ENCODE measurements at places on chromosomes 16 and 17.
A peak's percentile ranks its signal among the peaks of the same experiment; 100 is the strongest.

- no peak for DNase-seq
Observed at GRCh38 chr17:19333132-19333440, 29.4 kb downstream of the B9D1 start.

DNA sequence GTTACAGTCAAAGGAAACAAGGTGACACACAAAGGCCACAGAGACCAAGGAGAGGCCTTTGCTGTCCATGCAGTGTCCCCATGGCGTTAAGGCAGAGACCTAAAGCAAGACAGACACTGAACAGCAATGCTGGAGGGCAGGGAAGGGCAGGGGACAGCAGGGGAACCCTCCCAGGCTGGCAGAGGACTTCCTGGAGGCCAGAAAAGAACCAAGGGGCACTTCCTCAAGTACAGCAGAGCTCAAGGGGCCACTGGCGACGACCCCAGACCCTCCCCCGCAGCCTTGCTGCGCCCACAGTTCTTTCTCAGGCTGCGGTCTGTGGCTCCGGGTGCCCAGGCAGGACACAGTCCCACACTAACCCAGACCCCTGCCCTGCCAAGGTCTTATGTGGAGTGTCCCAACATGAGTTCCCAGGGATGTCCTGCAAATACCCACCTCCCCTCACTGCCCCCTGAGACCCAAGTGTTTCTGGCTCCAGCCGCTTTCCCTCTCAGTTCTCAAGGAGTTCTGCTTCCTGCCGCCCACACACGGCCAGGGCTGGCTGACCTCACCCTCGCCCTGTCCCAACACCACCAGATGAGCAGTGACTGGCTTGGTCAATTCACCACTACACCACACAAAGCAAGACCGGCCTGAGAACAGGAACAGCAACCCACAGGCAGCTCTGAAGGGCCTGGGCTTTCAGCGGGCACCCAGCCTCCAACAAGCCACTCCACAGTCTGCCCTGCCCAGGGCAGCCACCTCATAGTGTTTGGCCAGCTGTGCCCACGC lies 4.2 kb downstream of the CLCN7 start:
- no peak for DNase-seq

- DNase-seq = no peak
Observed at GRCh38 chr17:81646869-81647600, 9.3 kb downstream of the PDE6G start.

DNA sequence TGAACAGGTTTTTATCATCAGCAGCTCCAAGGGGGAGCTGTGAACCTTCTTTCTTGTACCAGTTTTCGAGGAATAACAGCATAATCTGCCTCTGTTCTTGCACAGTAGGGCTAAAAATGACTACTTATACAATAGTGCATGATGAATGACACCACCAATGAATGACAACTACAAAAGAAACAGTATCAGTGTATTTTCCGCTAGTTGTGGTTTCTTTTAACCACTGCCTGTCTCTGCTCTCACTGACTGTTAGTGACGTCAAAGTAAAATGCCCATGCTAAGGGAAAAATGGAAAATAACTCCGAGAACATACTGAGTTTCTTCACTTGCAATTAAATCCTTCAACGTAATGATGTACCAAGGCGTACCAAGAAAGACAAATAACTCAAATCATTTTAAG lies 294.9 kb downstream of the MAP2K6 start:
- DNase-seq = no peak

- no peak for DNase-seq
Observed at GRCh38 chr16:11637320-11637719, 30.9 kb upstream of the SNN start.

DNA sequence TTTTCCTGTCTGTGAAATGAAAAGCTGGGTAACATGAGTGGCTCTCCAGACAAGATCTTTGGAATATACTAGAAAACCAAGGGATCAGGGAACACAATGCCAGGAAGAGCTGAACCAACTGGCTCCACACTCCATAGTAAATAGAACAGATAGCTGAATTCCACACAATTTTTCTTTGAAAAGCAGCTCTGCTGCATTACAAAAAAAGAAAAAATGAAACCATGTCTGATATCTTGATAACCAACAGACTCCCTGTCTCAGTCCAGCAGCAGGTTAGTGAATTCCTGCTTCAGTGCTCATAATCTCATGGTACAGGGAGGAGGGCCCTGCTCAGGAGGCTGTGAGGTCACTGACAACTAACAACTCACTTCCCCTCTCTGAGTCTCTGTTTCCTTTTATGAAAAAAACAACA lies 97.1 kb downstream of the CDH11 start:
- no peak for DNase-seq

- no peak for DNase-seq
Observed at GRCh38 chr16:87484487-87485331, 8.1 kb downstream of the ZCCHC14 start.

GRCh38 chr16:30370456-30371247 lies at the start of gene TBC1D10B:
Gene TBC1D10B (minus strand): TSS chr16:30370494. CDS start chr16:30370183, 311 bp downstream.
- peak; percentile 100 for DNase-seq

- no peak for DNase-seq
Observed at GRCh38 chr17:19686400-19687090, 29.8 kb downstream of the SLC47A2 start.

- DNase-seq = no peak
Observed at GRCh38 chr17:34098699-34099098, 156.4 kb upstream of the CCL2 start.

DNA sequence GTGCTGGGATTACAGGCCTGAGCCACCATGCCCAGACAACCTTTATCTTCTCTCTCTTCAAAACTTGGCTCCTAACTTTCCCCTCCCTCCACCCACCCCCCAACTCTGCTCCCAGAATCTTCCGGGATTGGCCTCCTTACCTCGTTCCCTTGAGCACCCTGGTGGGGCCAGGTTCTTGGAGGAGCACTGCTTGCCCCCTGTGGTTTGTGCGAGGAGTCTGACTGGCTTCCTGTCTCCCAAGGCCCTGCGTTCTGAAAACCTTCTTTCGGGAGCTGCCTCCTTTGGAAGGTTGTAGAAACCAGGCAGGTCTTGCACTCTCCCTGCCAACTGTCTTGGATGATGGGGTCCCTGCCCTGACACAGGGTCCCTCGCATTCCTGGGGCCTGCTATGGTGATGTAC lies 19.8 kb downstream of the PLXDC1 start:
- DNase-seq = no peak

- DNase-seq = no peak
Observed at GRCh38 chr17:41781404-41782110, 5.0 kb downstream of the JUP start.

DNA sequence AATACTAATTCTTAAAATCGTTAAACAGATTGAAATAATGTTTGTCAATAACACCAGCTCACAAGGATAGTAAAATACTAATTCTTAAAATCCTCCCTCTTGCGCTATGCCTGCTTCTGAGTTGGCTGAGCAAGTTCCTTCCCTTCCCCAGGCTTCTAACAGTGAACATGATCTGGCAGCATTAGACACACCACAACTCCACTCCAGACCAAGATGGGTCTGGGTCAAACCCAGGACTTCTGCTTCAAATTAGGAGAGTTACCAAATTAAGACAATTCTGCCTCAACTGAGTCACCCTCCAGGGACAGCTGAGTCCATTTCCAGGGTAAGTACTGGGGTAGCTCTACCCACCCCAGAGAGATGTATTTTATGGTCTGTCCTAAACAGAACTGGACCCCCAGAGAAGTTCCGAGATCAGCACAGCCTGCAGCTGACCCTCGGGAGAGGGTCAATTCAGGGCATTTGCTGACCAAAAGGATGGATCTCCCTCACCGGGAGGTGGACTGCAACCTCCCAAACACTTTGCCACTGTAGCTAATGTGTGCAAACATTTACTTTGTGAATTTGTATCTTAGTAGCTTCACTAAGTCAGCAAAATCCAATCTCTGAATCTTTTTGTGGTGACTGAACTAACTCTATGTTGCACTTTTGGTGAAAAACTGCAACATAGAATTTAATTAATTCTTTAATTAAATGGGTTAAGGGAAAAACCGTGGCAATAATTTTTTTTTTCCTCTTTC lies 48.8 kb downstream of the ADCY9 start:
- DNase-seq = no peak

- no peak for DNase-seq
Observed at GRCh38 chr16:66136841-66137240, 229.7 kb upstream of the CDH5 start.

DNA sequence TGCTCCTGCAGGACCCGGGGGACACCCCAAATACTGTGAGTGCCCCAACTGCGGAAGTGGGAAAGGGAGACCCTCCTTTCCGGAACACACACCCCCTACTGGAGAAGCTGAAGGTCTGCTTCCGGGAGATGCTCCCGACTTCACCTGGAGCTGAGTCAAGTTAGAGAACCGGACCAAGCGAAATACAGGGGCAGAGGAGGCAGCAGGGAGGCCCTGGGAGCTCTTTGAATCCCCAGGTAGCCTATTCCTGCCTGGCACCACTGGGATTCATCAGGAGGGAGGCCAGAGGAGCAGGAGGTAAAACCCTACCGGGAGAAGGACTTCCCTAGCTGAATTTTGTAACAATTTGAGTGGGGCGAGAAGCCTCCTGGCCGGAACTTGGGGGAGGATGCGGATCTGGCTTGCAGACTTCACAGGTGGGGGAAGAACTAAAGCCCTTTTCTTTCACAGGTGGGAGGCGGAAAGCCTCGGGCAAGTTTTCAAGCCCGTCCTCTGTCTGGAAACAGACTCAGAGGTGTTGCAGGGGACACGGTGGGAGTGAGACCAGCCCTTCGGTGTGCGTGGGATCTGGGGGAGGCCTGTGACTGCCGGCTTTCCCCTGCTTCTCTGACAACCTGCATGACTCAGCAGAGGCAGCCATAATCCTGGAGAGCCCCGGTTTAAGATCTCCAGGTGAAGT lies 22.4 kb upstream of the TEKT1 start:
- no peak for DNase-seq

DNA sequence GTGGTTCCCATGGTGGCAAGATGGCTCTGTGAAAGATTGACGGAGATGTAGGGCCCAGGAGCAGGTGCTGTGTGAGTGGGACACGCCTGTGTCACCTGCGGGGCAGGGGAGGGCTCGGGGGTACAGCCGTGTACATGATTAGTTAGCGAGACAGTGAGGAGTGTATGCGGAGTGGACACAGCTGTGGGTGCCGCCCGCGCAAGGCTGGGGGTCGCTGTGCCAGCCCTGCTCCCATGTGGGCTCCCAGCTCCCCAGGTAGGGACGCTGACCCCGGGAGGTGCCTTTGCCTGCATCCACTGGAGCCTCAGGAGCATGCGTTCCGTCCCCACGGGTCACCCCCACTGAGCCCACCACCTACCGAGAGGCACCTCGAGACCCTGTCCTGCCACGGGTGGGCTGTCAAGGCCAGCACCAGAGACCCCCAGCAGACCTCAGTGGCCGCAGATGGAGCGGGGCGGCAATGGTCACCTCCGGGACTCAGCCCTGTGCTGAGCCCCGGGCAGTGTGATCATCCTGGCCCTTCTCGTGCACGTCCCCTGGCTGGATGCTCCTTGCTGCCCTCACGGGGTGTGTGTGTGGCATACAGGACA lies 7.4 kb downstream of the CAPN15 start:
- DNase-seq = no peak

- DNase-seq = no peak
Observed at GRCh38 chr17:59199398-59199797, 10.4 kb upstream of the SMG8 start.

DNA sequence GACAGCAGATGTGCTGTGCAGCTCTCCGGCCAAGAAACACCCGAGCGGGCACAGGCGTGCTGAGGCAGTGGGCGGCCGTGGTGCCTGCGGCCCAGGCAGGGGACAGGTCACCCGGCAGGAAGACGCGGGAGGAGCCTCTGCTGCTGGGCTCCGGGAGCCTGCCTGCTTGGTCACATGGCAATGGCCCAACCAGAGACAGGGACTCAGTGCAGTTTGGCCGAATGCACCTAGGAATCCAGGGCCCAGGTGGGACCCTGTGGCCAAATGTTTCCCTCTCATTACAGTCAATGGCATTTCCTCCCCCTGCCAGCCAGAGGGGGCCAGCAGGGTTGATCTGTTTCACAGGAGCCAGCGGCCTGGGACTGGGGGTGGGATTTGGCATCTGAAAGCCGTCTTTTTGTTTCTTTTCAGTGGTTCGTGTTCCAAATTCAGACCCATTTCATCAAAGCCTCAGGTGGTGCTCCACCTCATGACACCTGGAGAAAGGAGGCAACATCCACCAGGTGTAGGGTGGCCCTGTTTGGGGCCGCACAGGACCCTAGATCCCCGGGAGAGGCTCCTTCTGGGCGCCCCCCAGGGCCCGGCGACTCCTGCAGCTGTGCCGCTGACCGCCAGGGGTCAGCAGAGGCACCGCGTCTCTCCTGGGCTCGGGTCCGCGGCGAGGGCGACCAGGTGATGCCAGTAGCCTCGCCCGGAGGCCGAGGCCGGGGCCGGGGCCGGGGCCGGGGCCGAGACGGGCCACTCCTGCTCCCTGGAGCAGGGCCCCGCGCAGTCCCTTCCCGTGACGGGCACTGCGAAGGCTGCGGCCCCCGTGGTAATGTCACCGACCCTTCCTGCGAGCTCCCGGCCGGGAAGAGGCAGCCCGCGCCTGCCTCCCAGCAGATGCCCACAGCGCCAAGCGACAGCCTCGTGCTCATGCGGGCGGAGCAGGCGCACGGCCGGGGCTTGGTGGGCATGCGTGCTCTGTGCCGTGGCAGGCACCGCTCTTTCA lies 118.5 kb downstream of the C16orf78 start:
- no peak for DNase-seq

- DNase-seq = no peak
Observed at GRCh38 chr17:37488009-37488604, 1.6 kb upstream of the DUSP14 start.

- no peak for DNase-seq
Observed at GRCh38 chr16:8904018-8904430, 21.9 kb downstream of the LITAFD start.

DNA sequence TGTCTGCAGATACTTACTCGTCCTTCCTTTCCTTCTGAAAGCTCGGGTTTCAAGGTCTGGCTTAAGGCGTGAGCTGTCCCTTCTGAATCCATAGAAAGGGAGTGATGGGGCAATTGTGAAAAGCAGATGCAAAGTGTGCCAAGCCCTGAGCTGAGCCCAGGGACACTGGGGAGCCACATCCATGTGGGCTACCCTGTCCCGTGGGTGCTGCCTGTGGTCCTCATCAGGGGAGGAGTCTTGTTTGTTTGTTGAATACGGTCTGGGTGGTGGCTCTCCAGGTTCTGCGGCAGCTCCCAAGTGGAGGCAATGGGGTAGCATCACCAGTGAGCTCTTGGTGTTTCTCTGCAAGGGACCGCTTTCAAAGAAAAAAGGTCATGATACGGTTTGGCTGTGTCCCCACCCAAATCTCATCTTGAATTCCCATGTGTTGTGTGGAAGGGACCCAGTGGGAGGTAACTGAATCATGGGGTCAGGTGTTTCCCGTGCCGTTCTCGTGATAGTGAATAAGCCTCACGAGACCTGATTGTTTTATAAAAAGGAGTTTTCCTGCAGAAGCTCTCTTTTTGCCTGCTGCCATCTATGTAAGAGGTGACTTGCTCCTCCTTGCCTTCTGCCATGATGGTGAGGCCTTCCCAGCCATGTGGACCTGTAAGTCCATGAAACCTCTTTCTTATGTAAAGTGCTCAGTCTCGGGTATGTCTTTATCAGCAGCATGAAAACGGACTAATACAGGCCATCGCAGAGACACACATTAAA lies 1.0 kb upstream of the ALG1 start:
- DNase-seq = no peak

DNA sequence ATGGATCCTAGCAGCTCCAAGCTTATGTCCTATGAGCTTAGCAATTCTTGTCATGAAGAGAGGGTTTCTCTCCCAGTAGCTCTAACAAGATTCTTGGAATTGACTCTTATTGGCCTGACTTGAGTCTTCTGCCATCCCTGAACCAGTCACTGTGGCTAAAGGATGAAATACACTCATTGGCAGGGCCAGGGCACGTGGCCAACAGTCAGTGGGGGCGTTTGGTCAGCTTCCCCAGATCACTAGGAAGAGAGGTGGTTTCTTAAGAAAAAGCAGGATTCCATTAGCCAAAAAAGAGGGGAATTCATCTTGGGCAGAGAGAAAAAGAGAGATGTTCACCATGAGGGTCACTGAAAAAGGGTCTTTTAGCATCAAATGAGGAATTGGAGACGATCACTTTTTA lies 363.2 kb downstream of the SNX29 start:
- DNase-seq = no peak

All from activated CD4-positive, alpha-beta memory T cell treated with anti-CD3 and anti-CD28 coated beads, Interleukin-2, amount 10 ng/mL, durations not matched to agents 7 days and 5 days (primary cell).